ENCODE measurements at places on chromosomes 5 and 9.

DNA sequence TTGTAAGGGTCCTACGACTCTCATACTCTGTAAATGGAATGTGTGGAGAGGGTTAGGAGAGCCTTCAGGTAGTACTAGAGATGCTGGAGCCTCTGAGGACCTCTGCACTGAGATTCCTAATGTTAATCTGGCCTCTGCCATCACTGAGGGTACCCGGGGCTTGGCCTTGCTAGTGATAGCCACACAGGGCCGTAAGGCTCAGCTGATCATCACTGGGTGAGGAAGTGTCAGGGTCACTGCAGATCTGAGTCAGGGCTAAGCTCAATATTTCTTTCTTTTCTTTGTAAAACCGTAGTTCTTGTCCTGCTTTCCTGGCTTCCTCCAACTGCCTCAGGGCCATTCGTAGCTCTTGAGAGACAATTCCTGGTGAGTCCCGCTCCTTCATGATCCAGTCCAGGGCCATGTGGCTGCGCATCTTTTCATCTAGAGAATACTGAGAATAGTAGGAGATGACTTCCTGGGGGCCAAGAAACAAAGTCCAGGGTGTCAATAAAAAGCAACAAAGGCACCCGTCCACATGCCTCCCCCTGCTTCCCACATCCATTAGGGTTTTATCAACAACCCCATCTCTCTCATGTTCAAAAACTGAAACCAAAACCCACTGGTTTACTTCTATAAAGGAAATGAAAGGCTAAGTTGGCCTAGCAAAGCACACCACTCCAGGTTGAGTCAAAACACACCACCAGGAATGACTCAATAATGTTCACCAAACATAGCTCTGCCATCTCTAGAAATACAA lies 47.7 kb downstream of the LIX1 start:
- DNase-seq = no peak

GRCh38 chr5:41508186-41508585 lies 2.2 kb downstream of the PLCXD3 start:
- no peak for DNase-seq

GRCh38 chr9:14058325-14058688 lies 255.6 kb downstream of the NFIB start:
- DNase-seq = no peak

- no peak for DNase-seq
Observed at GRCh38 chr5:73459366-73459765, 10.8 kb upstream of the FOXD1 start.

DNA sequence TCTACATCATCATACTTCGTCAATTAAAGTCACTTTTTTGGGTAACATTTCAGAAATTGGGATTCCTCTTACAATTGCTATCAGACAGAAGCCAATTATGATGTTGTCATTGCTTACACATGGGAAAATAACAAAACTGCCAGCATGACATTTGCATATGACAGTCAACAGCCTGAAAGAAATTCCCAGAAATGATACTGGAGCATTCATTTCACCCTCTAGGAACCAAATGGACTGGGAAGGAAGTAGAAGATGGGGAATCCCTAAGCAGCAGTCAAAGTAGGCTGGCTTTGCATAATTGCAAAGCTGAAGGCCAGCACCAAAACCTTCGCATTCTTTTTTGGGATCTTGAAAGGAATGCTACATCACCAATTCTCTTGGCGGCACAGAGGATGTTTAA lies 10.7 kb downstream of the HMGCS1 start:
- DNase-seq = no peak

GRCh38 chr9:105172436-105172835 lies 72.0 kb upstream of the SLC44A1 start:
- no peak for DNase-seq

DNA sequence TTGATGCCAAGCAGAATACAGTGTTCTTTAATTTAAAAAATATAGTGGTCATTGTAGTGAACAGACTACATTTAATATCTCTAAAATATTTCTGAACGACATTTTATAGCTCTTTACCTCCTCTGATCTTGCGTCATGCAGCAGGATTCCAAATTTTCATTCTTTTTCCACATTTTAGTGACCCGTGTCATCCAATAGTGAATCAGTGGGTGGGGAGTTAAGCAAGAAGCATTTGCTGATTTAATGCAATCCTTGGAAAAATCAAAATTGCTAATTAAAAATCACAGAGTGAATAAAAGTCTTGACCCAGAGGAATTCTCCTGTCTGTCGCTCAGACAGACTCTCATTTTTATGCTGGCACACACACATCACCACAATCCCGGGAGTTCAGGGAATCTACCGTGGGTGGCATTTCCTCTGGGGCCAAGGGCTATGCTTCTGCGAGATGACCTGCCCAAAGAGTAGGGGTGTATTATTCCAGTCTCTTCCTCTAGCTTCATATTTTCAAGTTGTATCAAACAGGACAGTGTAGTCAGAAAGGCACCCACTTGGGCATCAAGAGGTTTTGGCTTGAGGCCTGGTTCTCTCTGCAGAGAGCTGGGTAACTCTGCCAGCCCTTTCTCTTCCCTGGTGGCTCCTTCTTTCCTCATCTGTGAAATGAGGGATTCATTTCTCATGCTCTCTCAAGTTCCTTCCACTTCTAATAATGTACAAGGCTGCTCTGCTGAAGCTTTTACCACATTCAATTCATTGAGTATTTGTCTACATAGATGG lies 24.8 kb upstream of the OTP start:
- no peak for DNase-seq

DNA sequence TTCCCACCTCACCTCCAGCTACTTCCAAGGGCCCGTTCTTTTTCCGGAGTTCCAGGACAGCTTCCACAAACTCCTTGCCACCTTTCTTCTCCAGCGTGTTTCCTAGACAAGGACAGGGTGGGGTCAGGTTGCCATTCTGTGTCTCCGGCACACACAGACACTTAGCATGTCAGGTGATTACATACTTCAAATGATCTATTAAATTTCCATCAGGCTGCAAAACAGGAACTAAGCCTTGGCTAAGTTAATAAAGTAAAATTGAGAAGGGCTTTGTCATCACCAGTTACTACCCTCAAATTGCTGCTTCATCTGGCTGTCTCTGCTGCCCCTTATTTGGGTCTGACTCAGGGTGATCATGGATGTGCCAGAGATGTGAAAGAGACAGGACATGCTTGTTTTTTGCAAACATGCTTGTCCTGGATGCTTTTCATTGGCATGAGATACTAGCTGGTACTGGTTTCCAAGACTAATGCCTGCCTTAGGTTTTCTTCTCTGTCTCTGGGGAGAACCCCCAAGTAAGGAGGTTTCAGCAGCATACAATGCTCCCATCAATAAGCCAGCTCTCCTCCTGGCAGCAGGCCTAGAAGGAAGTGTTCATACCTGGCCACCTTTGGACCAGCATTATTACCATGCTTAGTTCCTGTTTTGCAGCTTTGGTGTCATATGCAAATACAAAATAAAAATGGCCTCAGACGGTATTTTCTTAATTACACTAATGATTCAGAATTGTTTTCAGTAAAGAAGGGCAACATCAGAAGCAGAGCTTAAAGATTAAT lies 52.9 kb downstream of the MACROH2A1 start:
- no peak for DNase-seq

DNA sequence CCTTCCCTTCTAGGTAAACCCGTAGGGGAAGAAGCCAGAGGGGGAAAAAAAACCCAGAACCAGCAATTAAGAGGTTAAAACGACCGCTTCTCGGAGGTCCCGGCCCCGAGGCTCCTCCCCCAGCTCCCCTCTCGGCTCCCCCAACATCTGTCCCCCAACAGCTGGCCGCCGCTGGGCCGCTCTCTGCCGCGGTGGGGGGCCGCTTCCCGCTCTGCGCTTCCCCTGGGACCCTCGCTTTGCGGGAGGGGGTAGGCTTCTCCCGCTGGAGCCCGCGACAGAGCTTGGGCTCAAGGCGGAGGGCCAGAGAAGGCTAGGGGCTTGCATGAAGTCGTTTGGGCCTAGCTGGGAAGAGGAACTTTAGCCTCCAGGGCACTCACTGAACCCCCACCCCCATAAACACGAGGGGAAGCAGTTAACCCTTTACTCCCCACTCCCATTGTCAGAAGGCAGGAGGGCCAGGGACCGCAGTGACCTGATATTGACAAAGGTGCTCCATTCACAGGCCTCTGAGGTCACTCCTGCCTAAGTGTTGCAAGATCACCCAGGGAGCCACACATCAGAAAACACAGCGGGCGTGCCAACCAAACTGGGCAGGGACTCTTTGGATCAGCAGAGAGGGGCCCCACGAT lies 7.5 kb downstream of the LHX6 start:
- DNase-seq = no peak

GRCh38 chr5:9112520-9113291 lies 433.2 kb downstream of the SEMA5A start:
- DNase-seq = no peak

- DNase-seq = no peak
Observed at GRCh38 chr5:119218830-119219782, 136.7 kb upstream of the TNFAIP8 start.

GRCh38 chr9:97807681-97808080 lies 45.3 kb upstream of the FOXE1 start:
- no peak for DNase-seq

DNA sequence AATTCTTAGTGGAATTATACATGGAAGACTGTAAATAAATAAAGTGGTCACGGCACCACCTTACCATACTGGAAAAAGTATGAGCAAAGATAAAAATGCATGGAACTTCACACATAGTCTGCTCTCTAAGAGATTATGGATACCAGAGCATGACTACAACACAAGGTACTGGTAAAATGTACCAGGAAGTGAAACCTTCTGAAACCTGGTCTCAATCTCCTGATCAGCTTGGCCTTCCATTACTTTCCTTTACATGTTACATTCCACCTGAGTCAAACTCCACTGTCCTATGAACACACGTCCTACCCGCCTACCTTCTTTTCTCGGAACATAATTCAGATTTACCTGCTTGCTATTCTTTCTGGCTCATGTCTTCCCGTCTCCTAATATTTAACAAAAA lies 15.9 kb downstream of the PTAR1 start:
- no peak for DNase-seq

- no peak for DNase-seq
Observed at GRCh38 chr9:70085241-70085640, 41.6 kb downstream of the MAMDC2 start.

DNA sequence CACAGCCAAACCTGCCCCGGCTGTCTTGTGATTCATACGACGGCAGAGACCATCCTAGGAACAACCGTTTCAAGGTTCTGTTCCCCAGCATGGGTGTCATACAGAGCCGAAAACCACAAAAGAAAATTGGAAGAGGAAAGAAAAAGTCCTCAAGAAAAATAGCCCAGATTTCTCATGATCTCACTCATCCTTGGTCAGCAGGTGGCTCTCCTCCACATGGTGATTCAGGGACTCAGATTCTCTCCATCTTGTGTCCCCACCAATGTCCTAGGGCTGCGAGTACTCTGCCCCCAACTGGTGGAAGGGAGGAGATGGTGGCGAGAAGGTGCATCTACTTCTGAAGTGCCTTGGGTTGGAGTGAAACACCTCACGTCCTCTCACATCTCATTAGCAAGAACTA lies 25.6 kb downstream of the PDZD2 start:
- DNase-seq = no peak

DNA sequence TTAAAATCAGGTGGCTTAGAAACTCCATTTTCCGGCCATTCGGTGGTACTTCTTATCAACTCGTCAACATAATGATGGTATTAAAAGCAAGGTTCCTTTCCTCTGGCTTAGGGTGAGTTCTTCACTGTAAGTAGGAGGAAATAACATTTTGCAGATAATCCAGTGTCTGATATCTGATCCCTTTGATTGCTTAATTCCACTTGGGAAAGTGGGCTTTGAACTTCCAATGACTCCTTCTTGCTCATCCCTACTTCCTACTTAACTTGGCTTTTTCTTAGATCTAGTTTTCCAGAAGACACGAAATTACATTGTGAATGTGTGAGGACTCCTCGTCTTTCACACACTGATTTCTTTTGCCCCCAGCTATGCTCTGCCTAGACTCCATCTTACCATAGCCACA lies 31.5 kb downstream of the DDX31 start:
- DNase-seq = no peak

- no peak for DNase-seq
Observed at GRCh38 chr9:112135706-112136105, 39.4 kb downstream of the SUSD1 start.

GRCh38 chr5:137563646-137564397 lies 64.7 kb upstream of the SPOCK1 start:
- DNase-seq = no peak

DNA sequence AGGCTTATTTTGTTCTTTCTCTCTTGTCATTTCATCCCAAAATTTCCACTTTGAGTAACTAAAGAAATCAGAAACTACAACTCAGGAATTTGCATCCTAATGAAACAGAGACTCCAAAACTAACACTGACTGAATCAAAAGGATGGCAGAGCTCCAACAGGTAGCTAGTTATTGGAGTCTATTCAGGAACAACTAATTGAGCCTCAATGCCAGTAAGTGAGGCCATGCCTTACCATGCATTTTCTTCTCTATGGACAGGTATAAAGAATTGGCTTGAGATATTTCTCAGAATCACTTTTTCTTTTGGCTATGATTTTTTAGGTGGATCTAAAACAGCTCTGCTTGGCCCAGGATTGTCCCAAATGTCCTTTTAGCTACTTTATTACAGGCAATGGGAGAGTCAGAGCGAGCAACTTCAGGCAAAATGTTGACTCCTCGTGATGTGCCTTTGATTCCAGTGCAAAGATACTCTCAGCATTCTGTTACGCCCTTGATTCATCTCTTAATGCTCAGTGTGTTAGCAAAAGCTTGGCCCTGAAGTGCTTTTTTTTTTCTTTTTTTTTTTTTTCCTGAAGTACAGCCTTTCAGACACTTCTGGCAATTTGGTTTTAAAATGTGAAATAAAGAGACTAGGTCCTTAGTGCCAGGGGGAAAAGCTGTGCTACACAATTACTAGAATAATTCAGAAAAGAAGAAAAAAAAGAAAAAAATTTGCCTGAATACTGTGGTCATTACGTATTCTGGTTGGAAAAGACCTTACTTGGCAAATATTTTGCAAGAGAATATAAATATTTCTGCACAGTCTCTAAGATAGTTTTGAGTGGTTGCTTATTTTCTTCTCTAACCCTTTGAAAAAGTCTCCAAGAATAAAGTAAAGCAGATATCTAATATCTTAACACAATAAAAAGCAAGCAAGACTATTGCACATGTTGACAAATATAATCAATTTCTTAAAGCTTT lies 423.7 kb downstream of the ANXA1 start:
- no peak for DNase-seq

DNA sequence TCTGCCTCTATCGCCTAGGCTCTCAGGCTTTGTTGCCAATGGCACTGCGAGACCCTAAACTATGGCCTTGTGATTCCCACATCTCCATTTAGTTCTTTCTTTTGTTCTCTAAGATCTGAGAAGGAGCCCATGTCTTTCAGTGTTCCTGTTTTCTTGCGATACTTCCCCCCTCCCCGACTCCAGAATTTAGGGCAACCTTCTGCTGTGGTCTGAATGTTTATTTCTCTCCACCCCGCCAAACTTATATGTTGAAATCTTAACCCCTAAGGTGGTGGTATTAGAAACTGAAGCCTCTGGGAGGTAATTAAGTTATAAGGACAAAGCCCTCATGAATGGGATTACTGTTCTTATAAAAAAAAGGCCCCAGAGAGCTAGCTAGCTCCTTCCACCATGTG lies 6.4 kb downstream of the TMC1 start:
- no peak for DNase-seq

GRCh38 chr5:179258922-179259730 lies 86.1 kb downstream of the ADAMTS2 start:
- no peak for DNase-seq

- no peak for DNase-seq
Observed at GRCh38 chr9:129850821-129851550, 15.7 kb downstream of the USP20 start.

GRCh38 chr5:115815693-115816225 lies 700 bp downstream of the CDO1 start:
- DNase-seq = no peak

- DNase-seq = no peak
Observed at GRCh38 chr9:115445655-115446054, 327.7 kb upstream of the TNC start.

- no peak for DNase-seq
Observed at GRCh38 chr9:121371495-121372061, 1.5 kb upstream of the STOM start.

All from stimulated activated CD4-positive, alpha-beta T cell treated with anti-CD3 and anti-CD28 coated beads, Interleukin-15, amount 100 ng/mL, for 1 hour (primary cell).